ENCODE measurements at places on chromosomes 1 and 21.
A peak's percentile ranks its signal among the peaks of the same experiment; 100 is the strongest.

DNA sequence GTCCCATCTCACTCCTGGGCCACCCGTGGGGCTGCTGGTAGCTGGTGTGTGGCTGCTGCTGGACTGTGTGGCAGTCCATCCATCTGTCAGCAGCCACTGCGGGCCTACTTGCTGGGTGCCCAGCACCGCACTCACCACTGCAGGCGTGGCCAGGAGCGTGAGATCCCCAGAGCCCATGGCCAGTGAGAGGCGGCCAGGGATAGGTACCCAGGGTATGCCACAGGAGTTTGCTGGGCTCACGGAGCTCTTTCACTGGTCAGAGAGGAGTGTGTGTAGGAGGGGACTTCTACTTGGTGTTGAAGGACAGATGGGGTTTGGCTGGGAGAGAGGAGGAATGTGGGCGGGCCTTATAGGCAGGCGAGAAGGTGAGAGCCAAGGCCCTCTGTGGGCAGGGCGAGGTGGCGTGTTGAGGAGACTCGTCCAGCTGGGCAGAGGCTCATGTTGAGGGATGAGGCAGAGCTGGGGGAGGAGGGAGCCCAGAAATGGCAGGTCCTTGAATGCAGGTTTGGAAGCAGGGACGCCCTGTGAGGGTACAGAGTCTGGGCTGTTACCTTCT is 15.0 kb downstream of the QSOX1 start:
- DNase-seq: no peak

DNA sequence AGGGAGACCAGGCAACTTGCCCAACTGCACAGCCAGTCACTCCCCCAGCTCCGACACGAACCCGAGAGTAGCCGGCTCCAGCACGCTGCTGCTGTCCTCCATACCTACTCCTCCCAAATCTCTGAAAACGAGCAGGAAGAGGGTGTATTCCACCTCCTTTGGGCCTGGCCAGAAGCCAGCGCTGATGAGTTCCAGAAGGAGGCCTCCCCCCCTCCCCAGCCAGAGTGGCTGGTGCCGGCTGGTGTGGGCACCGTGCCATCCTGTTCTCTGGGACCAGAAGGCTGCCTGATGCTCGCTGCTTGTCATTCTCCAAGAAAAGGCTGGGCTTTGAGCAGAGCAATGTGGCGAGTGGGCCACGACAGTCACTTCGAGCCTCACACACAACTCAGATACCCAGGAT is 22.2 kb downstream of the KCNN3 start:
- DNase-seq: peak; percentile 88

DNA sequence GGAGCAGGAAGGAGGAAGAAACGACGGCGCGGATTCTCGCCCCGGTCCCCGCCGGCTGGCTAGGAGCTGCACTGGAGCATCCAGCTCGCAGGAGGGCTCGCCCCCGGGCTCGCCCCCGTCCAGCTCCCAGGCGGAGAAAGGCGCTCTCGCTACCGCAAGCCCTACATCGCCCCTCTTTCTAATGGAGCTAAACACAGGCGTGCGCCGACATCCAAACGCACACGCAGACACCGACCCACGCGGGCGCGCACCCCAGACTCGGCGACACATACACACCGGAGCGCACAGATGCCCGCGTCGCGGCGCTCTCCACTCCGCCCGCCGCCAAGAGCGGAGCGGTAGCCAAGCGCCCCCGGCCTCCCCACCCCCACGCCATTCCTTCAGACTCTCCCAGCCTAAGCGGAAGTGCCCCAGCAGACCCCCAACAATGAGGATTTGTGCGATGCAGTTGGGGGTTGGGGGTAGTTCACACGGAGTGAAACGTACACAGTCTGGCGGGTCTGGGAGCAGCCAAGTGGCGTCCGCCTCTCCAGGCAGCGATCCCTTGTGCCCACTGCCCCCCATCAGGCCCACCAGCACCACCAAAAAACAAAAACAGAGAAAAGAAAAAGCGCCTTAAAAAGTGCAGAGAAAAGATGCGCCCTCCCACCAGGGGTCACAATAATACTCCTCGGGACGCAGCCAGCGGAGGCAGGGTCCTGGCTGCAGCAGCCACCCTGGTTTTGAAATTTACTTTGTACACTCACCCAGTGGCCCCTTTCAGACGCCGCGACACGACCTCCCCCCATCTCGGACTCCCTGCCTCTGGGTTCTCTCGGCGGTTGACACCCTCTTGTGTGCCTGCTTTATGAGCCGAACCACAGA is 1.4 kb downstream of the DAB1 start:
- peak; percentile 9 for DNase-seq

DNA sequence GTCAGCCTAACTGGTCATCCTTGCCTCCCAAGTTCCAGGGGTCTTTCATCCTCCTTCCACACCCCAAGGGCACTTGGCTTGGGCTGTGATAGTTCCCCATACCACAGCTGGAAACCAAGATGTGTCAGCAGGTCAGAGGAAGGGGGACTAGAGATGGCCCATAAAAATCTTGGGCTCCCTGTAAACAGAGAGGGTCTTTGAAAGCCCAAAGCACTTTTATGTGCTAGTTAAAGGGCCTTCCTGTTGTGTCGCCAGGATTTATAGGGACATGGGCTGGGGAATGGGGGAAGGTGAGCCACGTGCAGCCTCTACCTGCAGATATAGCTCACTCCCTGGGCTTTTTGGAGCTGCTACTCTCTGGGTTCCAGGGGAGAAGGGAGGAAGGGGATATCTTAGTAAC is 11.9 kb upstream of the UBL4B start:
- no peak for DNase-seq

DNA sequence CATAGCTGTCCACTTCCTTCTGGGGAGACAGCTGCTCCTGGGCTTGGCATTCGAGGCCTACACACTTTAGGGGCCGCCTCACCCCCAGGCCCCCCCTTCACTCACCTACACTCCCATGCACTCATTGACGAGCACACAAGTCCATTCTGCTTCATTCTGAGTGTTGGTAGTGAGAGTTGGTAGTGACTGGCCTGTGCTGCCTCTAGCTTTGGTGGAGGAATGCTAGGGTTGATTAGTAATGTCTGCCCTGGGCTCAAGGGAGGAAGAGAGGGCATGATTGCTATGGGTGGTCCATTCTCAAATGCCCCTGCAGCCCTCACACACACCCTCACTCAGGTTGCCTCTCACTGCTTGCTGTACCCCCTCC is 30.4 kb downstream of the TRIM11 start:
- no peak for DNase-seq
